Adrenal gland (tissue), 19 donors: ENCODE measurements at places on chromosomes 13 and 19. TPM values are rescaled to one million over a fixed set of nuclear protein-coding genes. Genes with fewer than 3 reads are reported as not detected.

ZNF728 gene
- total RNA-seq = 0.57 TPM

ELANE gene
- 1.4 TPM for total RNA-seq

DNA sequence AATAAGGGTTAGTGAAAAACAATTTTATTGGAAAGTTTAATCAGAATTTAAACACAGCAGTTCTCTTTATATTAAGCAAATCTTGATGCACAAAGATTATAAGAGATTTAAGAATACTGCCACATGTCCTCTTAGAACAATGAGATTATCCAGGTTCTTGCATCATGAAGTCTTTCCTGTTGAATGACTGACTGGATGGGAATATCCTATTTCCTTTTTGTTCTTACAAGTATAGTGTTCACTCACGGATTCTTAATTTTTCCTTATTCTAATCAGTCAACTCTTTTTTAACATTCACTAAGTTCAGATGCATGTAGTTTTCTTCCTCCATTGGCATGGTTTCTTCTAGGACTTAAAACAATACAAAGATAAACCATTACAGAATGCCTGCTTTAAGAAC, 10.1 kb downstream of the URI1 start:
- no peak for DNase-seq

DNA sequence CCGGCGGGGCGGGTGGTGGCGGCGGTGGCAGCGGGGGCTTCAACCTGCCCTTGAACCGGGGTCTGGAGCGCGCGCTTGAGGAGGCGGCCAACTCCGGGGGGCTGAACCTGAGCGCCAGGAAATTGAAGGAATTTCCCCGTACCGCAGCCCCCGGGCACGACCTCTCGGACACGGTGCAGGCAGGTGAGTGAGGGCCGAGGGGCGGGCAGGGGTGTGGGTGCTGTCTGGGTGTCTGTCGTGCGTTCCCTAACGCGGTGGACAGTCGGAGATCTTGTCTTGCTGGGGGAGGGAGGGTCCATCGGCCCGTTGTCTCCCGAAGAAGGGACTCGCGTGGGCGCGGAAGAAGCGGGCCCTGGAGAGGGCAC, 533 bp downstream of the LRCH1 start:
- peak; percentile 35 for DNase-seq

CEACAM20 gene
- not detected for total RNA-seq

- DNase-seq = no peak
Observed at GRCh38 chr19:50331994-50332243, 2.7 kb upstream of the KCNC3 start.

DNA sequence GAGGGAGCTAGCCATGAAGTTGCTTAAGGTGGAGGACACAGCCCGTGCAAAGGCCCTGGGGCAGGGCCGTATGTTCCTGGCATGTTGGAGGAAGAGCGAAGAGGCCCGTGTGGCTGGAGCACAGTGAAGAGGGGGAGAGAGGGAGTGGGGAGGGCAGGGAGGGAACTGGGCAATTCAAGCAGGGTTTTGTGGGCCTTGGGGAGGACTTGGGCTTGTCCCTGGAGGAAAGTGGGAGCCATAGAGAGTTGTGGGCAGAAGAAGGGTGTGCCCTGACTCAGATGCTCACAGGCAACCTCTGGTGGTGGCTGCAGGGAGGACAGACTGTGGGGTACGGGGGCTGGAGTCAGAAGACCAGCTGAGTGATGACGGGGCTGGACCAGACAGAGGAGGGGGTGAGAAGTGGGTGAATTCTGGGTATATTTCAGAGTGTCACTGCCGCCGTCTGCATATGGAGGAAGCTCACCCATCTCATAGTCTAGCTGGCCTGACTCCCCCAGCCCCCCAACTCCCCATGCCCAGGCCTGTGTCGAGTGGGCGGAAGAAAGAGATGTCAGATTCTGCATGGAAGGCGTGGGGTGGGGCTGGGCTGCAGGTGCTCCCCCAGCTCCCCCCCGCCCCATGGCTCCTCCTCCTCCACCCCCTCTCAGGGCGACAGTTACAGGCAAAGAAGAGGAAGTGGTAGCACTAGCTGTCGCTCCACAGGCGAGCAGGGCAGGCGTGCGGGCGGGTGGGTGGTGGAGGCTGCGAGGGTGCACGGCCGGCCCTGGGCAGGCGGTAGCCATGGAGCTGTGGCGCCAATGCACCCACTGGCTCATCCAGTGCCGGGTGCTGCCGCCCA, at the start of gene VAV1:
Gene VAV1, plus strand, starts transcription at position 681 of the 838 bp plus-strand sequence. Its CDS starts 100 bp downstream, at position 781.
- no peak for DNase-seq

CDX2 gene
- total RNA-seq = not detected

DNA sequence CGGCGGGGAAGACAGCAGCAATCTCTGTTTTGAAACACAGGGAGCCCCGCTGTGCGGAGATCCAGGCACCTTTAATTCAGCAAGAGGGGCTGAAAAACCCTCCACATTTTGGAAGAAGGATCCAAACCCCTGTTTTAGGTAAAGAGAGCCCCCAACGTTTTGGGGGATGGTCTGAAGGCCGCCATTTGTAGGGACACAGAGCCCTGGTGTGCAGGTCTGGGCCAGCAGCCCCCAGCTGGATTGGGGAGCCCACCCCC, 3.5 kb upstream of the HOOK2 start:
- no peak for DNase-seq

GRCh38 chr13:106230450-106230849, 305.0 kb downstream of the EFNB2 start:
- DNase-seq = no peak

- DNase-seq = no peak
Observed at GRCh38 chr13:67557642-67558241, 327.6 kb upstream of the PCDH9 start.

DNA sequence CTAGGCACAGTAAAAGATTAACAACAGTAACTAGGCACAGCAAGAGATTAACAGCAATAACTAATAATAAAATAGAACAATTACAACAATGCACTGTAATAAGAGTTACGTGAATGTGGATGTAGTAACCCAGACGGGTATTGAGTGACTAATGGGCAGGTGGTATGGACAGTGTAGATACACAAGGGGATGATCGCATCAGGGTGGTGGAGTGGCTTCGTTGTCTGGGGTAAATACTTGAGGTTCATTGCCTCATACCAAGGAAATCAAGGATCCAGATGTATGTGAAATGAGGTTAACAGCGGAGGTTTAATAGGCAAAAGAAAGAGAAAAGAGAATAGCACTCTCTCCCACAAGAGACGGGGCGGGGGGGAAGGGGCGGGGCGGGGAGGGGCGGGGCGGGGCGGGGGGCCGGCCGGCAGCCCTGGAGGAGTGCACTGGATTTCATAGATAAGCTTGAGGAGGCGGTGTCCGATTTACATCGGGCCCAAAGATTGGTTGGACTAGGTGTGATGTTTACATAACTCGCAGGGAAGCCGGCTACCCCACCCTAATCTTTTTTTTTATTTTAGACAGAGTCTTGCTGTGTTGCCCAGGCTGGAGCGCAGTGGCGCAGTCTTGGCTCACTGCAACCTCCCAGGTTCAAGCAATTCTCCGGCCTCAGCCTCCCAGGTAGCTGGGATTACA, 106.3 kb downstream of the KCTD15 start:
- no peak for DNase-seq

- DNase-seq = no peak
Observed at GRCh38 chr19:28309070-28309469, 903.9 kb downstream of the UQCRFS1 start.

ZNF836 gene
- 22.3 TPM for total RNA-seq

DNA sequence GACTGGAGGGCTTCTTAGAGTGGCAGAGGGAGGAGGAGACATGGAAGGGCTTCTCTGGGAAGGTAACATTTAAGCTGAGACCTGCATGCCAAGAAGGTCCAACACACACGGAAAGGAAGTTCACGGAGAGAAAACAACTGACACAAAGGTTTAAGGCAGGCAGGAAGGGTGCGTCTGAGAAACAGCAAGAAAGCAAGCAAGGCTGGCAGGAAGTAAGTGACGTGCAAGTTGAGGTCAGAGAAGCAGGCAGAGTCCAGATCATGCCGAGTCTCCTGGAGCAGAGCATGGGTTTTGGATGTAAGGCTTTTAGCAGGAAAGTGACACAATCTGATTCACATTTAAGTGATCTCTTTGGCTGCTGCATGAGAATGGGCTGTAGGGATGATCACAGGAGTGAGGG, 60.5 kb downstream of the ATP7B start:
- DNase-seq = no peak

DNA sequence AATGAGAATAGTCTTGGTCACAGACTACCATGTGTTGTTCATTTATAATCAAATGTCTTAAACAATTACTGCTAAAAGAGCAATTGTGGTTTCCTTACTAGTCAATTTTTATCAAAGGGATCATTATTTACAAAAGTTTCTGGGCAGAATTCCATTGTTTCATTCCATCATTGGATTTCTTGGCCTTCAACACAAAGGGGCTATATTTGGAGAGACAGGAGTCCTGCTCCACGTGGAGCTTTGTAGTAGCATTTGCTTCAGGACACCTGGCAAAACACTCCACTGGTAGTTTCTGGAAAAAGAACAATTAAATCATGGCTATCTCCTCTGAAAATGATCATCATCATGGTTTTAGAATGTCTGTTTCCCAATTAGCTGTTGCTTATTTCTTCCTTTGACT, 22.3 kb upstream of the STARD13 start:
- no peak for DNase-seq

DNA sequence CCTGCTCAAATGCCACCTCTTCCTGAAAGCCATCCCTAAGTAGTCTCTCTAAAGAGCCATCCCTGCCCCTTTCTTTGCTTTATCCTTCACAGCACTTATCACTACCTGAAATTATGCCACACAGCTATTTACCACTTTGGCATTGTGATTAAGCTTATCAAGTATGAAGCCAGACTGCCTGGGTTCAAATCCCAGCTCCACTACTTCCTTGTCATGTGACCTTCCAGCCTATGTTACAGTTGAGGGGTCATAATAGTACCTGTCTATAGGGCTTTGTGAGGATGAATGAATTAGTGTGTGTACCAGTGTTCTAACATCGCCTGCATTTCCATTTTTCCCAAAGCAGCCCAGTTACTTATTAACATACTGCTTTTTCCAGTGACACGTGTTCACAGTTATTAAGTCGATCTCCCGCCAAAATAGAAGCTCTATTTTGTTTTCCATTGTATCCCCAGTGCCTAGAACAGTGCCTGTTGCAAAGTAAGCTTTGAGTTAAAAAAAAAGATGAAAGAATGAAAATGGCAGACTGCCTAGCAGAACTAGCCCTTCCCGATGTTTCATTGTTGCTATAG, 32.8 kb downstream of the ZSWIM9 start:
- peak; percentile 36 for DNase-seq

DNA sequence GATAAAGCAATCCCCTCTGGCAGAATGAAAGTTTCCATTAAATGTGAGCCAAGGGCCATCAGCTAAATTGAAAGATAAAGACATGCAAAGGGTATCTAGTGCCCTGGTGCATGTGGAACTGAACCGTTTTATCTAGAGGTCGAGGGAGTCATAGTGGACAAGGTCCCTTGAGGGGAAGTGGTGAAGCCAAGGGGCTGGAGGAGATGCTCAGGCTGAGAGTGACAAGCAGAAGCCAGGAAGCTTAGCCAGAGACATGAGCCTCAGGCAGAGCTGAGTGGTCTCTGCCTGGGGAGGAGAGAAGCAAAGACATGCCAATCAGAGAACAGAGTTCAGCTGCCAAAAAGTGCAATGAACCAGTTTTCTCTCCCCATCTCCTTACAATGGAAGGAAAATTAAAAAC, 68.1 kb upstream of the SLC10A2 start:
- DNase-seq = no peak

DAND5 gene
- 1.5 TPM for total RNA-seq

TEX29 gene
- total RNA-seq = 0.32 TPM

DNA sequence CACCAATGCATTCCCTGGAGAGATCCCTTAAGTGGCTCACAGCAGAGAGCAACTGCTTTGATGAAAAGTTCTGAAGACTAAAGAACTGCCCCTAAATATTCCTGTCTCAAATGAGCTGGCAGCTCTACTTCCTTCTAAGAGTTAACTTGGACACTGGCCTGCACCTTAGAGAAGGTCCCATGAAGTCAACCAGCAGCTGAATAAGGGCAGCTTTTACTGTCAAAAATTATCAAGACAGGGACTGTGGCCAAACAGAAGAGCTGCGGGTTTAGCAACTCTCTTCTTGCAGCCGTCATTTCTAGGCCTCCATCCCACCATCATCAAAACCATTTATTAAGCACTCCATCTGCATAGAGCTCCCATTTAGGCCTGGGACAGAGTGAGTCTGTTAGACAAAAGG, 491.1 kb upstream of the TSHZ3 start:
- no peak for DNase-seq

DNA sequence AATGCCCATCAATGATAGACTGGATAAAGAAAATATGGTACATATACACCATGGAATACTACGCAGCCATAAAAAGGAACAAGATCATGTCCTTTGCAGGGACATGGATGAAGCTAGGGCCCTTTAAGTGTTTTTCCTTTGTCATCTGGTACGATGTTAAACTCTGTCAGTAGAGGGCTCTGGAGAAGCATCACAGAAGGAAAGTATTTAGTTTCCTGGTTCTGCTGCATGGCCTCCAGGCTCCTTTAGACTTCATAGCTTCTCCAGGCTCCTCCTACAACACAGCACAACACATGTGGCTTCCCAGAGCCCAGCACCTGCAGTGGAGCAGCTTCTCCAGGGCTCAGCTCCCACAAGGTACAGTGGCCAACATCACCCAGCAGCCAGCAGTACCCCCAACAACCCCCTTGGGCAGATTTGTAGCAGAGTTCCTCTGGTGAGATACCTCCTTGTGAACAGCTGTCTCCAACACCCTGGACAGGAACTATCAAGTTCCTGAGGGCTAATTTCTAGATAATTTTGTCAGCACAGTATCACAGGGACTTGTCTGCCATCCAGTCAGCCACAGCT, 63.4 kb downstream of the KCTD12 start:
- no peak for DNase-seq

- DNase-seq = no peak
Observed at GRCh38 chr19:20912973-20913372, 10.1 kb upstream of the ZNF85 start.

GPR183 gene
- 7.2 TPM for total RNA-seq

CATSPERD gene
- not detected for total RNA-seq

CCDC169 gene
- total RNA-seq = 0.43 TPM

- DNase-seq = no peak
Observed at GRCh38 chr19:52451241-52451640, 2.1 kb upstream of the ZNF578 start.

- no peak for DNase-seq
Observed at GRCh38 chr19:50790922-50791467, 780 bp downstream of the ACP4 start.

DNA sequence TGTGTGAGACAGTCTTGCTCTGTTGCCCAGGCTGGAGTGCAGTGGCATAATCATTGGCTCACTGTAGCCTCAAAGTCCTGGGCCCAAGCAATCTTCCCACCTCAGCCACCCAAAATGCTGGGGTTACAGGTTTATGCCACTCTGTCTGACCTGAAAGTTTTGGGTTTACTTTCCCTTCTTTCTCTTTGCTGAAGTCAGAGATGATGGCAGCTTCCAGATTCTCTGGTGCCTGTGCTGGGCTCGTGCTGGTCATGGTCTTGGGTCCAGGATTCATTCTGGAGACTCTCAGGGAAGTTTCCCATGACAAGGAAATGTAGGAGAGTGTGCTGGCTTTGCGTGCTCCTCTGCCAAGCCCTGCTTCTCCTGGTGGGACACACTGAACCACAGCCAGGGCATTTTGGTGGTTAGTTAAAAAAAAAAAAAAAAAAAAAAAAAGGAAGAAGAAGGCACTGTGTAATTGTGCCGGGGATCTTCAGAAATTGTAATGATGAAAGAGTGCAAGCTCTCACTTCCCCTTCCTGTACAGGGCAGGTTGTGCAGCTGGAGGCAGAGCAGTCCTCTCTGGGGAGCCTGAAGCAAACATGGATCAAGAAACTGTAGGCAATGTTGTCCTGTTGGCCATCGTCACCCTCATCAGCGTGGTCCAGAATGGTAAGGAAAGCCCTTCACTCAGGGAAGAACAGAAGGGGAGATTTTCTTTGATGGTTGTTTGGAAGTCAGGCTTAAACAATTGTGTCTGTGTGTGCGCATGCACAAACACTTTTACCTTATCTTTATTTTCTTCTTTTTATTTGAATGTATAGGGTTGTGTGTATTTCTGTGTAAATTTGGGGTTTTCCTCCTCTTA, at the start of gene ALOX5AP:
Gene ALOX5AP, plus strand, starts transcription at position 519 of the 847 bp plus-strand sequence. Its CDS starts 63 bp downstream, at position 582.
- no peak for DNase-seq

FIZ1 gene
- total RNA-seq = 9.0 TPM
